ENCODE measurements at places on chromosomes 5 and 9.

DNA sequence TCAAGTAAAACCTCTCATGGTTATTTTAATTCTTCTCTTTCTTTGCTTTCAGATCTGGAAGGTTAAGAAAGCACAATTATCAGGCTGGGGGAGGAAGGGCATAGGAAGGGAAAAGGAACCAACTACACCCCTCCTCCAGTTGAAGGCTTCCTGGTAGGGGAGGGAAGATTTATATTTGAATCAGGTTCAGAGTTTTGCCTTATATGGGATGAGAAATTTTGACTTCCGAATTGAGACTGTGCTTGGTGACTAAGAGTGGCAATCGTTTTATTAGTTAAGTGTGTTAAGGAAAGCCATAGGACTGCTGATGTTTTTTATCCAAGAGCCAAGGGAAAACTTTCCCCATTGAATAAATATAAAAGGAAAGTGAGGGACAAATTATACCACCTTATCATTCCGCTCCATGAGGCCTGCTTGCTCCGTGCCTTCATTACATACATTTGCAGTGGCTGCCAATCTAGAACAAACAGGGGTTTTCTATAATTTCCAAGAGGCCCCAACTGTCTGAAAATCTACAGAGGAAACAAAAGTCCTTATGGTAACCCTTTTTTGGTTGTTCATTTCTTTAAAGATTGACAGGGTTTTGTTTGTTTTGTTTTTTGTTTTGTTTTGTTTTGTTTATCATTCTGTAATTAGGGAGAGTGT is 115.7 kb upstream of the EPB41L4A start:
- no peak for DNase-seq

DNA sequence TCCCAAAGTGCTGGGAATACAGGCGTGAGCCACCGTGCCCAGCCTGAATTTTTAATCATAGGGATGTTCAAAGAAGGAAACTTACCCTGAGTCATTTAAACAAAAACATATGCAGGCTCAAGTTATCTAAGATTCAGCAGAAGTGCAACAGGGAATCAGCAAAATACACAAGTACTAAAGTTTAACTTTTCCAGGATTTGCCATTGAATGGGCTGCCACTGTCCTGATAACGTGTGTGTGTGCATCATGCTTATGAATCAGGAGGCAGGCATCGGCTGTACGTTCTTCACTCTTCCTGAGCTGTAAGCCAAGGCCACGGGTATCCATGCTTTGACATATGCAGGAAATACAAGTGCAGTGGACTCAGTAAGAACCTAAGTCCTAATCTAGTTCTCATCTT is 48.8 kb upstream of the FST start:
- DNase-seq: no peak

GRCh38 chr5:4387290-4387689 is 752.8 kb upstream of the ADAMTS16 start:
- DNase-seq: no peak

DNA sequence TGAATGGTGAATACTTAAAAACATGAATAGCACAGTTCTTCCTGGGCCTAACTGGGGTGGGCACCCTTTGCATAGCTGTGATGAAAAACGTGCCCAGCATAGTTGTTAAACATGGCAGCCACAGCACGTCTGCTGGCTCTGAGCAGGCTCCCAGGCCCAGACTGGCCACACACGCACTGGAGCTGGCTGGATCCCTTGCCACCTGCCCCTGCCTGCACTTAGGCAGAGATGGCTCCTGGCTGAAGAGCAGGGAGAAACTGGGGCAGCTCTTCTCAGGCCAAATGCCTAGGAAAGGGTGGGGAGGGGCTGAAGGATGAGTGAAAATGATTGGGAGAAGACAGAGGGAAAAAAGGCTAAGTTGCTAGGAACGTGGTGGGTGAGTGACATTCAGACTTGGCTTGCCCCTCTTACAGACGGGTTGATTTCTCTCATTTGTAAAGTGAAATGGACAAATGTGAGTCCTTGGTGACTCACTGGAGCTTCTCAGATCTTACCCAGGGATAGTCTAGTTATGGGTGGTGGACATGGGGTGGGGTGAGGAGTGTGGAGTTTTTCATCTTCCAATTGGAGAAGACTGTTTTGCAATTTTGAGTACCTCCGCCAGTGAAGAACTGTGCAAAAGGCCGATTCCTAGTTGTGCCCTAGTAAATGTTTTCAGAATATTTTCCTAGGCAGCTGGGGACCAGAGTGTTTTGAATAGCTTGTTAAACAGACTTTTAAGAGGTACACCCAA is 42.4 kb downstream of the TRIO start:
- no peak for DNase-seq

GRCh38 chr9:83962165-83962564 is 17.9 kb downstream of the HNRNPK start:
- DNase-seq: no peak

- DNase-seq: no peak
These were observed 50.5 kb downstream of the HACD4 start for GRCh38 chr9:20980832-20981455.

DNA sequence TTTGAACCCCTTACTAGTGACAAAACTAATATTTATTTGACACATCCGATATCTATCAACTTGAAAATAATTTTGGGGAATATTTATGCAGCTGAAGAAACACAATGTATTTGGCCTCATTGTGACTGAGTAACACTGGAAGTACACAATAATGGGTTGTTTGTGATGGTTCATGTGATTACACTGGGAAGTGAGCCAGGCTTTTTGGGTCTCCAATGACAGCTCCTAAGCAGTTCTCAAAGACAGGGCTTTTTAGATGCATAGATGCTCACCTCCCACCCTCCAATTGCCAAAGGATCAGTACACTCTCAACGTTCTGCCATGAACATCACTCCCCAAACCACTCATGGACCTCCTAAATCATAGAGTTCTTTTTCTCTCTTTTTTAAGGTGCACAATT is 170.0 kb downstream of the SLC24A2 start:
- DNase-seq: no peak

GRCh38 chr9:130635721-130636647 is 28.4 kb upstream of the PRDM12 start:
- no peak for DNase-seq

- DNase-seq: no peak
These were observed 41.6 kb upstream of the SYNPO start for GRCh38 chr5:150598821-150599273.

DNA sequence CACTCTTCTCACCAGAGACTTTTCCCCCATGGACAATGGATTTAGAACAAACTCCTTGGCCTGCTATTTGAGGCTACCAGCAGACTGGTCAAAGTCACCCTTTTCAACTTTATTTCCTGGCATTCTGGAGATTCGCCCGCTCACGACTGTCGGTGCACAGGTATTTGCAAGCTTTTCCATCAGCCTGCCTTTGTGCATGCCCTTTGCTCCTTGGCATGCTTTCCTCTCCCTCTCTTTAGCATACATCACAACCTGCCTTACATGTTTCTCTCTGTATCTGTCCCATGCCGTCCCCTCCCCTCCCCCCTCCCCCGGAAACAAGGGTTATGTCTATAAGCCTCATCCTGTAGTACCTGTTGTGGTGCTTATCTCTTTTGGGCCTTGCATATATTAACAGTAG is 257.1 kb downstream of the AOPEP start:
- DNase-seq: no peak

DNA sequence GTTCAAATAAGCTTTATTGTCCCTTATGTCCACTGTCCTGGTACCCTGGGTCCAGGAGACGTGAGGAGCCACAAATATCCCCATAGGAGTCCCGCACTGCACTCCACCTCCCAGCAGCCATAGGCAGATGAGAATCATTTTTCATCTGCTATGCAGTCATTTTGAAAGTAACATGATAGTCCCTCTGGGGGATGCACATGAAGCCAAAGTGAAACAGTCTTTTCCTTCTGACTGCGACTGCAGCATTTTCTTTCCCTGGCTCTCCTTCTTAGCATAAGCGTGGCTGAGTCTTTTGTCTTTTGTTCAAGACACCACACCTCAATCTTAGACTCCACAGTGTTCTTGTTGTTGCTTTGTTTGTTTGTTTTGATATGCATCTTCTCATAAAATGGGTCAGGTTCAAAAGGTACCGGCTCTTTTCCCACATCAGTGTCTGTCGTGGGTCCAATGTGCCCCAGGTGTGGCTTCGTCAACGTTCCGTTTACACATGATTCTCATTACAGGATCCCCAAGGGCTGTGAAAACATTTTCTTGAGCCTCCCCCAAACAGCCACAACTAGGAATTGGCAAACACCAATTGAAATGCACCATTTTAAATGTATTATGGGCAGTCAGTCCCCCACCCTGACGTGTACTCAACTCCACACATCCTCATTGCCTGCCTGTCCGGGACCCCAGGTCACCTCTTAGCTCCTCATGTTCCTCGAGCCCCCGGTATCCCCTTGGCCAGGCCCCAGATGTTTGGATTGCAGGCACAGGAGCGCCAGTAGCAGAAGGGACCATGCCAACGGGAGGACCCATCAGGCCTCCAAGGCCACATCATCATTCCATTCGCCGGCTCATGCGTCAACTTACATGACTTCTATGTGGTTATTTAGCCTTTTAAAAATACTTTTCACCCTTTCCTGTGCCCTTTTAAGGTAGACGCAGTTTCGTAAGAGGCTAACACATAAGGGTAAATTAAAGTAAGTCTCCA is 237.8 kb upstream of the DAPK1 start:
- no peak for DNase-seq

DNA sequence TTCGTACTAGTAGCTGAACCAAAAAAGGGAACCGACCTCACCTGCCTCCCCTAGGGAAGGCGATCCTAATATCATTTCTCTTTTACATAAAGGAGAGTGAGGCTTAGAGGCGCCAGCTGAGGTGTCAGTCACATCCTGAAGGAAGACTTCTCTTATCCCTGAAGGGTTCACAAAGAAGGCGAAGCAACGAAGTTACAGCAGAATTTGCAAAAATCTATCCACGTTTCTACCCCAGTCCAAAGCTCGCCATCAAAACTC is 598 bp upstream of the KIAA1191 start:
- DNase-seq: no peak

DNA sequence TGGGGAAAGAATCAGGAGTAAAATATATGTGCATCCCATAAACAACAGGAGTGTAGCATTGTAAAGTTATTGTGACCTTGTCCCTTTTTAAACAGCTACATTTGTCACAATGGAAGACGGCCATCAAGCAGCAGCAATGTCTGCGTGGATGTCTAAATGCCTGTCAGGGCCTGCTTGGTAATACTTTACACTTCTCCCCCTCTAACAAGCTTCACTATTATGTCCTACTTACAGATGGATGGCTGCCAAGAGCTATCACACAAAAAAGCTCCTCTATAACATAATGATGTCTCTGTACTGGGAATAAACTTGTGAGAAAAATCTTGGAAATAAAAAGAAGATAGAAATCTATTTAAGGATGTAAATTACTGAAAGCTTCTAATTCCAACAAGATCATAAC is 213.0 kb downstream of the FBXL17 start:
- DNase-seq: no peak

GRCh38 chr5:125655156-125655555 is 768.1 kb upstream of the GRAMD2B start:
- DNase-seq: no peak

DNA sequence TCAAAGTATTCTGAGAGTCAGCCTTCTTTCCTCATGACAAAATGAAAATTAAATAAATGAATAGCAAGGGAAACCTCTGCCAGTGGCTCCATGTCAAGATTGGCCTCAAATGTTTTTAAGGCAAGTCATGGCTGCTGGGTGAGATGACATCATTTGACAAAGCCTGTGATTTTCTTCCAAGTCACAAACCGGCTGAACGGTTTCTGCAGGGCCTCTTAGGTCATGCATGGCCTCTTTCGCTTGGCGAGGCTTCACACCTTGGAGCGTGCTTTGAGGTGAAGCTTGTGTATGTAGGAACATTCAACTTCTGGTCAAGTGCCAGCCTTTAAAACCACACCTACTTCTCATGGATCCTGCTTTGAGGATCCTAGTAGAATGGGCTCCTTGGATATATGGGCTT is 161.0 kb upstream of the ZNF618 start:
- no peak for DNase-seq

GRCh38 chr5:82107267-82107666 is 135.4 kb downstream of the ATG10 start:
- no peak for DNase-seq

DNA sequence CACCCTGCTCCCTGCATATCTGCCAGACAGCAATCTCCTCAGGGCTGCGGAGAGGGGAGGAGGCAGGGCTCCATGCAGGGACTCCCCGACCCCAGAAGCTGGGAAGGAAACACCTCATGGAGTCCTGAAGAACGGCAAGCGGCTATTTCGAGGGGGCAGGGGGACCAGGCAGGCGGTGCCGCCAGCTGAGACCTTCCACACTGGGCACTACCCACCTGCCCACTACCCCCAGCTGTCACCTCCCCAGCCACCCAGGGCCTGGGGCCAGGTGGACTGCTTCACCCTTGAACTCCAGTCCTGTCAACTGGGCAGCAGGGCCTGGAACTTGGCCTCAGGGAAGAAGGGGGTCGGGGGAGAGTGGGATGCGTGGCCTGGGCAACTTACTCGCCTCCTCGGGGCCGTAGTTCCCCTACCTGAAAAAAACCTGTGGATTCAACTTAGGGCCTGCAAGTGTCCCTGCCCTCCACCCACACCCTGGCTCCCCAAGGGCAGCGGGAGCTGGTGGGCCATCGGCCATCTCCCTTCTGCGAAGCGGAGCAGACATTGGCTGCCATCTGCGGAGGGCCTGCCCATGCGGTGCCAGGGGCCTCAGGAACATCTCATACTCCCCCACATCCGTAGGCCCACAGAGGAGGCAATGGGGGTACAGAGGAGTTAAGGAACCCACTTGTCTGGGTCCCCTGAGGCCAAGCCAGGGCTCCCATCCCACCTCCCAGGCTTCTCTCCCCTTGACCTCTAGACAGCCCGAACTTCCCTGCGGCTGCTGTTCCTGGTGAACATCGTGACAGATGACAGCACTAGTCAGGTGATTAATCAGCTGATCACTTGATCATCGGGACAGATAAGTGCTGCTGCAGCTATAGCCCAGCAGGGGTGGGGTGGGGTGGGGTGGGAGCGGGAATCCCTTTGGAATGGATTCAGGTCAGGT is 18.5 kb upstream of the RALGDS start:
- DNase-seq: no peak

DNA sequence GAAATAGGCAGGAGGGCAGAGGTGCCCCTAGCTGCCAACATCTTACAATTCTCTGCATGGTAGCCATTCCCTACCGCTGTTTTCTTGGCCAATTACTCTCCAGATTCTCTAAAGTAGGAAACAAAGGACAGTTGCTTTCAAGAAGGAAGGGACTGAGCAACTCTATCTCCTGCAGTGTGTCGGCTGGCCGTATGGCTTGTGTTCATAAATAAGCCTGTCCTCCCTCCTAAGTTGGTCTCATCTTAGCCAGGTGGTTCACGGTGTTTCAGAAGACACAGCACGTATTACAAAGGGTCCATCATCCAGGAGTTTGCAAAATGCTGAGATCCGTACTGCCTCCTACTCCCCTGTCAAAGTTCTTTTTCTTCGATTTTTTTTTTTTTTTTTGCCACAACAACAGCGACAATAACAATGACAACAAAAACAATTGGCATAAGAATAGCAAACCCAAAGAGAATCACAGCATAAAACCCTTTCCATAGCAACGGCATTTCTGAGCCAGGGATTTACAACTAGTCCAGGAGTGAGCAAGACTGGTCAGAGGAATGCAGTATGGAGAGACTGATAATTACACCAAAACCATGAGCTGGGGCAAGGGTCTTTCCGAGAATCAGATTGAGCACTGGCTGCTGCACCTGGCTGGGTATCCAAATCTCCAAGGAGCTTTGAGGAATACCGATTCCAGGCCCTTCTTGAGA is 212.8 kb downstream of the SLIT3 start:
- DNase-seq: no peak
